ENCODE measurements at places on chromosomes 3 and 15.

DNA sequence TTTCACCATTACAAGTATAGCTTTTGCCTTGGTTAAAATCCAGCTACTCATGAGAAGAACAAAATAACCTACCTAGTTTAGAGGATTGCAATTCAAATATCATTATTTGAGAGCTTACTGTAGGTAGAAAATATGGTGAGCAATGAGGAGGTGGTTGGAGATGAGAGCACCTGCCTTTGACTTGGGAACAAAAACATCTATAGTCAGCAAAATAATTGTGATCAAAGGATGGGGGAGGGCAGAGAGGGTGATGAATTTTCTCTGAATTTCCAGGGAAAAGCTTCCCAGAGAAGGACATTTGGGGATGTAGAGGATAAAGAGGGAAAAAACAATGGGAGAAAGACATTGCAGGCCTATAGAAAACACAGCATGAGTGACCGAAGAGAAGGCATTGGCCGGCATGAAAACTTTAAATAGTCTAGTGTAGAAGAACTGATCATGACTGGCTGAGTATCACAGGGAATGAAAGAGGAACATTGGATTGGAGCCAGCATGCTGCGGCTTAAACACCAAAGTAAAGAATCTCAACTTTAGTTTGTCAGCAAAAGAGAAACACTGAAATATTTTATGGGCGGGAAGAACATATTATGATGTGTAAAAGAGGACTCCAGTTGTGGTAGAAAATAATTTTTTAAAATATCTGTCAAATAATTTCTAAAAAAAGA is 581.3 kb downstream of the UNC13C start:
- no peak for DNase-seq

DNA sequence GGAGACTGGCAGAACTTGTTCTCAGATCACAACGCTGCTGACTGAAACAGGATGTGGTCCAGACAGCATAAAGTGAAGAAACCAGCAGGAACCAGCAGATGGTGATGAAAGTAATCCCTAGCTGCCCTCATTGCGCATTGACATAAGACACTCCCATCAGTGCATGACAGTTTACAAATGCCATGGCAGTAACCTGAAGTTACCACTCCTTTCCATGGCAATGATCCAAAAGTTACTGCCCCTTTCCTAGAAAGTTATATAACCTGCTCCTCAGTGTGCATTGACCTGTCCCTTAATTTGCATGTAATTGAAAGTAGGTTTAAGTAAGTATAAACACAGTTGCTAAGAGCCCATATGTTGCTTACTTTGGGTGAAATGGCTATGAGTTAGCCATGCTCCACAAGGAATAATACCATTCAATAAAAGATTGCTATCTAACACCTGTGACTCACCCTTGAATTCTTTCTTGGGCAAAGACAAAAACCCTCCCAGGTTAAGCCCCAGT is 149.1 kb upstream of the CD96 start:
- DNase-seq, result no peak

- DNase-seq, result no peak
These were observed 477.8 kb upstream of the RGMA start for GRCh38 chr15:93566762-93567161.

DNA sequence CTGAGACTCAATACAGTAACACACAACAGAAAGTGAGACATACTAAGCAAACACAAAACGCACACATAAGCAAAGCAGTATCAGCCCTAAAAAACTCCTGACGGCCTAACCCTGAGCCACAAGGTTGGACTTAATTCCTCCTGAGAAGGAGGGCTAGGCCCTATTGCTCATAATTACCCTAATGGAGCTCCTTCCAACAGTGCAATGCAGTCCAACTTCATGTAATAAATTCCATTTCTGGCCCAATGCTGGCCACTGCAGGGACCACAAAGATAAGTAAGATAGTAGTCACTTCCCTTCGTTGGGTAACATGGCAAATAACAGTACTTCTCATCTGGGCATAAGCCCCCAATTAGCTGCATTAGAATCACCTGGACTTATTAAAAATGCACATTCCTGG is 4.2 kb downstream of the VPS39 start:
- DNase-seq, result no peak

DNA sequence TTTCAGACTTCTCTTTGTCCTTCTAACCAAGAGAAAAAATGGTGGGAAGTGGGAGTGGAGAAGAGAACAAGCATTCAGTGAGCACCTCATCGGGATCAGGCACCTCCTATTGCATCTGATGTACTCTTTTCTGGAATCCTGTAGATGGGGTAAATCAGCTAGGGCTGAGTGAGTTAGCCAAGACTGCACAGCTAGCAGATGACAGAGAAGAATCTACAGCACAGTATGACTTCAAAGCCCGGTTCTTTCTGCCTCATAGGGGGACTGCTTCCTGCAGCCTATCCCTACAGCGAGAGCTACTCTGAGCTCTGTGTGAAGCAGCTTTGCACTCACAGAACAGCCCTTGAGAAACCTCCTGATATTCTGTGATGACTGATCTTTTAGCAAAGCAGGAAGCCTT is 275.2 kb upstream of the MEIS2 start:
- no peak for DNase-seq

DNA sequence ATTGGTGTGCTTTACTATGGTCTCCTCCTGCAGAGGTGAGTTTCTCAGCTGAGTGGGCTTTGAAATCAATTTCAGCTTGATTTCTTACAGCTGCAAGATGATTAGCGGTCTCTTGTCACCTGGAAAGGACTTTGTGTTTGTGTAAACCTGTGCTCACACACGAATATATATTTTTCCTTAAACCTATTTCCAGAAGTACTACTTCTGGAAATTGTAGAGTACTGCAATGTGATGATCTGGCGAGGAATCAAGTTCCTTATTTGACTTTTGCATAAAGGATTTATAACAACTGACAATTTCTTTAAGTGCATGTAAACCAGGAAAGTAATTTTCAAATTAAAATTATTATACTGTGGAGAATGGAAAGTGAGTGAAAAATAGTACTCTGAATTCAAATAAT is 2.1 kb downstream of the MCTP2 start:
- no peak for DNase-seq

- no peak for DNase-seq
These were observed 256.2 kb downstream of the NR1D2 start for GRCh38 chr3:24201301-24201700.

GRCh38 chr3:196563721-196564225 is 4.6 kb downstream of the WDR53 start:
- no peak for DNase-seq

DNA sequence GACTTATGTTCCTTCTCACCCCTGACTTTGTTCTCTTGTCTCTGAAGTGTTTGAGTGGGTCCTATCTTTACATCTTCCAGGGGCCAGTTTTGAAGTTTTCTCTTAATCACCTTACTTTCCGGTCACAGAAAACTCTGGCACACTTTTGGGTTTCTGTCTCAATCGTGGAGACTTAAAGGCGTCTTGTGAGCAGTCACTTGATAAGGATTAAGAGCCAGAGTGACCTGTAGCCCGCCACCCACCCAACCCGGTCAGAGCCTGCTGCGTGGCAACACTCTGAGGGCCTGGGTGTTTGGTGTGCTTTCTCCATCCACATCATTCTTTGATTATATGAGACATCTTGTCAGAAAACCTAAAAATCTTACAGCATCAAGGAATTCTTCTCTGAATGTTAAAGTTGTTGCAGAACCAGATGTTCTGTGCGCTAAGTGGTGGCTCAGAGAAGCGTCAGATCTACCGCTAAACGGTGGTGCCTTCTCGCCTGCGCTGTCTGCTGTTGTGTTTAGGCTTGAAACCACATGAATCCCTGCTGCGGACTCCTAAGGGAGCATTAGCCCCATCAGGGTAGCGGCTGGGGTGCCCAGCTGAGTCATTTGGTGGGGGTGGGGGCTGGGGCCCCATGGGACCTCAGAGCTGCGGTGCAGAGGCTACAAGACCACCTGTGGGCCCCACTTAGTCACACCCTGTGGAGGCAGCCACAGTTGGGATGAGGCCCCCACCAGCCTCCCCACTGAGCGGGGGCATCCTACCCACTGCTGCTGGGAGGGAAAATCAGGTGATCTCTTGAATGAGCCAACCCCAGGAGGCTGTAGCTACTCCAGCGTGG is 158.7 kb upstream of the BHLHE40 start:
- no peak for DNase-seq

DNA sequence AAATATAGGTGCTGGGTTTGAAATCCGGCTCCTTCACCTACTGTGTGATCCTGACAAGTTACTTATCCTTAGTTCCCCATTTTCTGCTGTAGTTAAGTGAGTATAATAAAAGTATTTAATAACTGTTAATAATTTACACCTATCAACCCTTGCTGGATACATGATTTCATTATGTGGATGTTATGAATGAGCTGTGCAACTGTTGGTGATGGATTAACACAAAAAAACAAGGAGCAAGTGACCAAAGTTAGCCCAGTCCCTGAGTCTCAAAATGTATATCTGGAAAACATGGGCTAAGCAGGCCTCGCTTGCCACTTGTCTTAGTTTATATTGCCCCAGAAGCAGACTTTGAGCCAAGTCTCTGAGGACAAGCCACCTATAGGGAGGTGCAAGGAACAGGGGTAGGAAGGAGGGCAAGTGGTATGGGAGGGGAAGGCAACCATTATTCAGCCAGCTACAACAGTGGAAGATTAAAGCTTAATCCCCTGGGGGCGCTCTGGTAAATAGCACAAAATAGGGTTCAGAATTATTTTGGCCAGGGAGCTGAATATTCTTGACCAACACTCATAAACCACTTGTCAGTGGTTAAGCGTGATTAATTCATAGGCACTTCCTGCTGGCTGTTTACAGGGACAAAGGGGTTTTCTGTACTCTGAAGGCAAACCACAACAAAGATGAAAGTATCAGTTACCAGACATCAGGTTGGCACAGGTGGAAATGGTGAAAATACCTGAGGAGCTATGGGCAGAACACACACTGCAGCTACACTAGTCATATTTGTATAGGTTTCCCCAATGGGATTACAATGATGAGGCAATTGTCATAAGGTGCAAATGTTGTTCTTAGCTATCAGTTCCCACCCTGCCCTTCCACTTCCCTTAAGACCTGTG is 76.2 kb downstream of the TRIM42 start:
- no peak for DNase-seq

DNA sequence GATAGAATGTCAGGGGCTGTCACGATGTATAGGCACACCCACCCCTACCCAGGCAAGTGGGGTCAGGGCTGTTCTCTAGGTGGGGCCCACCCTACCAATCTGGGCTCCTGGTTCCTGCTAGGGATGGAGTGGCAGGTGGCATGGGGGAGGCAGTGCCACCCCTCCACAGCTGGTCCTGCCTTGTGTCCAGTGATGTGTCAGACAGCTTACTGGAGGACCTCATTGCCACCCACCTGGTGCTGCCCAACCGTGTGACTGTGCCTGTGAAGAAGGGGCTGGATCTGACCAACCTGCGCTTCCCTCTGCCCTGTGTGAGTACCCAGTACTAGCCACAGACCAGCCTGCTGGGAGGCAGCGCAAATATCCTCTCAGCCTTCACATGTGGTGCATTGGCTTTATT is 27.5 kb downstream of the ESYT3 start:
- no peak for DNase-seq

- no peak for DNase-seq
These were observed 363.6 kb upstream of the CCDC54 start for GRCh38 chr3:107013641-107014040.

DNA sequence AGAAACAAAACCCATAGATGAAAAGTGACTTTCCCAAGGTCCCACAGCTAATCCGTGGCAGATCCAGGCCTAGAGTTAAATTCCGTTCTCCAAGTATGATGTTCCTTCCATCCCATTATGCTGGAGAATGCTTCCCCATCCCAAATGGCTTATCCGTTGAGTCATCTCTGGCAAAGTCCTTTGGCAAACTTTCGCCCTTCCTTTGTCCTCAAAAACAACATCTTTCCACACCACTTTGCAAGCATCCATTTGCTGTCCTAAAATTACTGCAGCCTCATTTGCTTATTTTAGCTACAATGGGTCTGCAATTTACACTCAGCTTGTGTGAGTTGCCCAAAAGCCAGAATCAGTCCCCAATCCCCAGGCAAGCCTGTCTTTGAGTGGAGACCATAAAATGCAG is 304.0 kb upstream of the TLE3 start:
- DNase-seq, result no peak

GRCh38 chr15:74206801-74207281 is 4.3 kb upstream of the STRA6 start:
- DNase-seq, result no peak

DNA sequence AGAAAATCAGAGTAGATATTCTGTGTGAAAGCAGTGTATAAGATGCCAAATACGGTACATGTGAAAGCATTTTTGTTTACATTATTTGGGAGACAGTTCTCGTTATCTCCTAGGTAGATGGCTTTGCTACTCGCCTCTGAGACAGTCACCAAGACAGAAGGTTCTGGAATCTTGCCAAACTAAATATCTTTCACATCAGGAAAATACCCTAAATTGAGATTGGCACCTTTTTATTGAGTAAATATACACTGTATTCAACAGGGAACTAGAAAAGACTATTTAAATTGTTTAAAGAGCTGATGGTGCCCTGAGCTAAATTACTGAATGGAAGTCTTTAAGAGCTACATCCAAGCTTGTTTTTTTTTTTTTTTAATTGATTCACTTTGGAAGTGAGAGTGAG is 3.4 kb downstream of the FGD5 start:
- DNase-seq, result no peak

DNA sequence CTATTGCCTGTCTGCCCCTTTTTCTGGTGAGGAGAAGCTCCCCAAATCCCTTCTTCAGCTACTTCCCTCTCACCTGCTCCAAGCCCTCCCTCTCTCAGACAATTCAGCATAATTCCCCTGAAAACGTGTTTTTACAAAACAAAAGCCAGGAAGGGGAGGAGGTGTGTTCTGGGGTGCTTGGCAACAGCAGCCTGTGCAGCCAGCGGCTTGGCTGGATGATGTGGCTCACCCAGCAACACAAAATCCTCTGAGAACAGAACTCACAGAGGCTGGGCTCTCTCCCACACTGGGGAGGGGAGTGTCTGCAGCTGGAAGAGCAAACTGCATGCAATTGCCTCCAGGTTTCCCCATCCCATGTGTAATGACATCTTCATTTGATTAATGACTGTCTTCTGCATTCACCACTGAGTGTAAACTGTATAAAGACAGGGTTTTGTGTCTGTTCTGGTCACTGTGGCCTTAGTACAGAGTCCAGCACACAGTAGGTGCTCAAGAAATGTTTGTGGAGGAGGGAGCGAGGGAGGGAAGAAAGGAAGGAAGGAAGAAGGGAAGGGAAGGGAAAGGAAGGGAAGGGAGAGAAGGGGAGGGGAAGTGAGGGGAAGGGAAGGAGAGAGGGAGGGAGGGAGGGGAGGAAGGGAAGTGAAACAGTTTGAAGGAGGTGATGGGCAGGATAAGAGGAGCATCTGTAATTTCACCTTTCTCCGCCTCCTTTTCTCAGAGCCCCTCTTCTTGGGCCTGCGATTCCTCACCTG is 70.1 kb upstream of the GLCE start:
- peak; percentile 63 for DNase-seq

DNA sequence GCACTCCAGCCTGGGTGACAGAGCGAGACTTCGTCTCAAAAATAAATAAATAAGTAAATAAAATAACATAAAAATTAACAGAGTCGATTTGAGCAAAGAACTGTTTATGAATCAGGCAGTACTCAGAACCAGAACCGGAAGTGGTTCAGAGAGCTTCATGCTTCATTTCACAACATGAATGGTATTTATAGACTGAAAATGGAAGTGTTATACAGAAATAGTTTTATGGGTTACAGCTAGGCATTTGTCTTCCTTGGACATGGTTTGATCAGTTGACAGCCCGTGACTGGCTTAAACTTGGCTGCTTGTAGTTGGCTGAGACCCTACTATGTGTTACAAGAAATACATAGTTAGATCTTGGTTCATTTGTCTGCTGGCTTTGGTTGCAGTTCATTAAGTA is 216.0 kb upstream of the MCTP2 start:
- DNase-seq, result no peak

Data from NCI-H146 (cell line).